ENCODE measurements at places on chromosomes 16 and 17. TPM values are rescaled to one million over a fixed set of nuclear protein-coding genes. Genes with fewer than 3 reads are reported as not detected.
A peak's percentile ranks its signal among the peaks of the same experiment; 100 is the strongest.

DNA sequence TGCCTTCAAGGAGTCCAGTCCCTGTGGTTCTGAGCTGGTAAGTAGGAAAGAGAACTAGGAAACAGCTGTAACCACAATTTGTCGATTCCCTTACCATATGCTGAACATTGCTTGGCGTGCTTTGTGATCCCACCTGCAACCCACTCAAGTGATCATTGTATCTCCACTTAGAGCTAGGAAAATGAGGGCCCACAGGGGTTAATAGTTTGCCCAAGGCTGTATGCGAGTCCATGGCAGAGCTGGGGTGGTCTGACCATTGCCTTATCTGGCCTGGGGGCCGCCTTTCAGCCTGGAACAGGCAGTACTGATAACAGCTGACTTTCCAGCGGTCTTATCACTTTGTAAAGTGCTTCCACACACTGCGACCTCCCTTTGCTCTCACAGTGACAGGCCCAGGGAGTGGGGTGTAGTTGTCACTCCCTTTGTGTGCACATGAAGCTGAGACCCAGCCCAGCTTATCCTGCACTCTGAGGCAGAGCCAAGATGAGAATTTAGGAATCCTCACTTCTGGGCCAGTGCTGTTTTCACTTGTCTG lies 9.8 kb downstream of the MYL4 start:
- H3K4me1 ChIP-seq, result peaks cover 21% of the 10 kb centered on the region
- no peak overlapping the region for H3K27ac ChIP-seq
- no peak for DNase-seq
- no peaks in the 10 kb centered on the region for H3K27me3 ChIP-seq

DNA sequence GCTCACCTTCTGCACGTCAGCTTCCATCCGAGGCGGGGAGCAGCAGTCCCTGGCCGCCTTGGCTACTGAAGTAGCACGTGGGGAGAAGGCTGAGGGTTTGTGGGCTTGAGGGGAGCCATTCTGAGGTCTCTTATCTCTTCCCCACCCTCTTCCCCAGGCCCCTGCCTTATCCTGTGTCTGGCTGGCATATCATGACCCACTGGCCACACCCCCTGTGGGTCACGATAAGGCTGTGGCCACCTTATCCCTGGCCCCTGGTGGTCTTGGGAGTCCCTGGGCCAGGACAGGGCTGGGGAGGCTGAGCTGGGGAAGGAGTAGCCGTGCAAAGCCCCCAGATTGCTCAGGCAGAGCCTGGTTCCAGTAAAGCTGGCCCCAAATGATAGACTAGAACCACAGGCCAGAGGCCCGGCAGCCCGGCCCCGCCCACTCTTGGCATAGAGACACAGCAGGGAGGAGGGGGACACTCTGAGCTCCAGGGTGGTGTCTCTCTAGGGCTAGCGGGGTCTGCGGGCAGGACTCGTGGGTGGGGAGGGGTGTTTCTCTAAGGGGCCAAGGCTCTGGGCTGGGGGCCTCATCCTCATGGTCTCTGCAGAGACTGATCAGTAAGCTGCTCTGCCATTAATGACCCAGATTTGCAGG lies 7.6 kb downstream of the SPNS2 start:
- peaks cover 29% of the 10 kb centered on the region for H3K4me1 ChIP-seq
- H3K36me3 ChIP-seq, result peaks cover 2% of the 10 kb centered on the region
- H3K27ac ChIP-seq, result no peak overlapping the region
- no peak overlapping the region for H3K4me3 ChIP-seq

- H3K36me3 ChIP-seq, result no peaks in the 10 kb centered on the region
- H3K27me3 ChIP-seq, result no peaks in the 10 kb centered on the region
- H3K4me3 ChIP-seq, result peak overlapping the region; percentile 96
- DNase-seq, result peak; percentile 24
- H3K4me1 ChIP-seq, result peaks cover 35% of the 10 kb centered on the region
Observed at GRCh38 chr17:81666092-81666341, 388 bp downstream of the OXLD1 start.

The GP1BA gene
- total RNA-seq, result 1.6 TPM

DNA sequence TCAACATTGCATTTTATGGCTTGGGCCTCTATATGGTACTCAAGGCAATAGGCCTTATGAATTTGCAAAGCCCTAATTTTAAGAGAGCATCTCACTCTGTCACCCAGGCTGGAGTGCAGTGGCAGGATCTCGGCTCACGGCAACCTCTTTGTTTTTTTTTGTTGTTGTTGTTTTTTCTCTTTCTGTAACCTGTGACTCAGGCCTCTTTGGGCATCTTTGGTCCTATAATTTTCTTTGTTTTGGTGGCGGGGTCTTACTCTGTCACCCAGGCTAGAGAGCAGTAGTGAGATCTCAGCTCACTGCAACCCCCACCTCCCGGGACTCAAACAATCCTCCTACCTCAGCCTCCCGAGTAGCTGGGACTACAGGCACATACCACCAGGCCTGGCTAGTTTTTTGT lies 21.8 kb upstream of the HERPUD1 start:
- H3K27ac ChIP-seq, result peak overlapping the region; percentile 9
- H3K36me3 ChIP-seq, result no peaks in the 10 kb centered on the region
- no peak overlapping the region for H3K4me3 ChIP-seq
- no peak for DNase-seq

GRCh38 chr16:67242138-67242730 lies 5.0 kb downstream of the FHOD1 start:
- H3K4me3 ChIP-seq, result no peak overlapping the region
- H3K4me1 ChIP-seq, result peaks cover 30% of the 10 kb centered on the region
- no peak for DNase-seq
- no peaks in the 10 kb centered on the region for H3K27me3 ChIP-seq
- peak overlapping the region; percentile 95 for H3K27ac ChIP-seq

- H3K4me1 ChIP-seq, result peaks cover 30% of the 10 kb centered on the region
- no peak overlapping the region for H3K27ac ChIP-seq
- no peaks in the 10 kb centered on the region for H3K27me3 ChIP-seq
- no peaks in the 10 kb centered on the region for H3K36me3 ChIP-seq
- no peak for DNase-seq
- H3K4me3 ChIP-seq, result no peak overlapping the region
Observed at GRCh38 chr16:28569968-28570752, 16.4 kb downstream of the SGF29 start.

DNA sequence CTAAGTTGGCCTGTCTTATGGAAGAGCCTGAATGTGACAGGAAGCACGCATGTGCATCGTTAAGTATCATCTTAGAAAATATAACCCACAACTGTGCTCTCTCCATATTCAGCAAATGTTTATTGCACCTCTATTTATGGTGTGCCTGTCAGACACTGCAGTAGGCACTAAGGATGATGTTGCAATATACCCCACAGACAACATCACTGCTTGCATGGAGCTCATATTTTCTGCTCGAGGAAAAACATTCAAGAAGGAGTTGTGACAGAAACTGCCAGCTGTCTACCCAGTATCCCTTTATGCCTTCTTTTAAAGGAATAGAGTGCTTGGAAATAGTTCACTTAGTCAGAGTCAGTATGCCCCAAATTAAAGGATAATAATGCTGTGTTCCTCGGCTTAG lies 132.3 kb upstream of the RBFOX1 start:
- no peaks in the 10 kb centered on the region for H3K36me3 ChIP-seq
- no peak overlapping the region for H3K4me3 ChIP-seq
- no peak overlapping the region for H3K27ac ChIP-seq
- no peaks in the 10 kb centered on the region for H3K4me1 ChIP-seq

The C17orf50 gene
- total RNA-seq, result not detected

Data from T-helper 17 cell (primary cell).